ENCODE measurements at places on chromosomes 12 and 14.
A peak's percentile ranks its signal among the peaks of the same experiment; 100 is the strongest.

DNA sequence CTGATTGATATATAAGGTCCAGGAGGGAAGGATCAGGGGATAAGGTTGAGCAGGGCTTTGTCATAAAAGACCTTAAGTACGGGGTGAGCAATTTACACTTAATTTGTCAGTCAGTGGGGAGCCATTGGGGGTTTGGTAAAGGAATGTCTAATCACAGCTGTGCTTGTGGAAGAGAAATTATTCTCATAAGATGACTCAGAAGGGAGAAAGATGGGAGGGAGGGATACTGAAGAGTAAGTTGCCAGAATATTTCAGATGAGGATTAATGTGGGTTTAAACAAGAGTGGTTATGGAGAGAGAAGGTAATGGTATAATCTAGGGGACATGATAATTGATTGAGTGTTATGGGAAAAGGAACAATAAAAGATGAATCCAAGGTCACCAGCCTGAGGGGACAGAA lies 500.1 kb upstream of the CCDC196 start:
- no peak overlapping the region for H3K4me3 ChIP-seq
- H3K27me3 ChIP-seq: peaks cover 23% of the 10 kb centered on the region
- no peak overlapping the region for H3K27ac ChIP-seq
- H3K36me3 ChIP-seq: peaks cover 2% of the 10 kb centered on the region
- peaks cover 9% of the 10 kb centered on the region for H3K4me1 ChIP-seq
- no peak for DNase-seq

DNA sequence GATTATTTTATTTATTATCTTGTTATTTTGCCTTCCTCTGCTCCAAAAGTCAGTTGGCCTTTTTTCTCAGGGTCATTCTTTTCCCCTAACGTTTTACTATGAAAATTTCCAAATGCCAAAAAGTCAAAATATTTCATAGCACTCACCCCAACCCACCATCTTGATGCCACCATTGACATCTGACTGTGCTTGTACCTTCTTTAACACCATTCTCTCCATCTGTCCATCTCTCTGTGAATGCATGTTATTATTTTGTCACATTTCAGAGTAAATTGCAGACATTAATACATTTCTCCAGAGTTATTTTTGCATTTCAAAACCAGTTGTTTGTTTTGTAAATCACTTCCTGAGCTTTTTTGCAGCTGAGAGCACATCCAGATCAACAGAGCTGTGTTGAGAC lies 38.6 kb downstream of the FOXN4 start:
- H3K27ac ChIP-seq: no peak overlapping the region
- H3K4me1 ChIP-seq: no peaks in the 10 kb centered on the region
- peaks cover 8% of the 10 kb centered on the region for H3K27me3 ChIP-seq
- H3K36me3 ChIP-seq: no peaks in the 10 kb centered on the region
- no peak for DNase-seq

- H3K27ac ChIP-seq: no peak overlapping the region
- no peaks in the 10 kb centered on the region for H3K4me1 ChIP-seq
- no peak for DNase-seq
- peaks cover 5% of the 10 kb centered on the region for H3K36me3 ChIP-seq
These were observed 55.9 kb downstream of the AACS start for GRCh38 chr12:125121106-125121505.

- DNase-seq: no peak
- no peaks in the 10 kb centered on the region for H3K4me1 ChIP-seq
- H3K27ac ChIP-seq: no peak overlapping the region
- H3K27me3 ChIP-seq: no peaks in the 10 kb centered on the region
These were observed 97.0 kb downstream of the CMKLR1 start for GRCh38 chr12:108241986-108242703.

GRCh38 chr12:15541996-15542631 lies 219.8 kb downstream of the PTPRO start:
- no peak overlapping the region for H3K4me3 ChIP-seq
- H3K36me3 ChIP-seq: no peaks in the 10 kb centered on the region
- no peak for DNase-seq
- H3K27me3 ChIP-seq: no peaks in the 10 kb centered on the region
- H3K4me1 ChIP-seq: peaks cover 25% of the 10 kb centered on the region
- H3K27ac ChIP-seq: no peak overlapping the region

DNA sequence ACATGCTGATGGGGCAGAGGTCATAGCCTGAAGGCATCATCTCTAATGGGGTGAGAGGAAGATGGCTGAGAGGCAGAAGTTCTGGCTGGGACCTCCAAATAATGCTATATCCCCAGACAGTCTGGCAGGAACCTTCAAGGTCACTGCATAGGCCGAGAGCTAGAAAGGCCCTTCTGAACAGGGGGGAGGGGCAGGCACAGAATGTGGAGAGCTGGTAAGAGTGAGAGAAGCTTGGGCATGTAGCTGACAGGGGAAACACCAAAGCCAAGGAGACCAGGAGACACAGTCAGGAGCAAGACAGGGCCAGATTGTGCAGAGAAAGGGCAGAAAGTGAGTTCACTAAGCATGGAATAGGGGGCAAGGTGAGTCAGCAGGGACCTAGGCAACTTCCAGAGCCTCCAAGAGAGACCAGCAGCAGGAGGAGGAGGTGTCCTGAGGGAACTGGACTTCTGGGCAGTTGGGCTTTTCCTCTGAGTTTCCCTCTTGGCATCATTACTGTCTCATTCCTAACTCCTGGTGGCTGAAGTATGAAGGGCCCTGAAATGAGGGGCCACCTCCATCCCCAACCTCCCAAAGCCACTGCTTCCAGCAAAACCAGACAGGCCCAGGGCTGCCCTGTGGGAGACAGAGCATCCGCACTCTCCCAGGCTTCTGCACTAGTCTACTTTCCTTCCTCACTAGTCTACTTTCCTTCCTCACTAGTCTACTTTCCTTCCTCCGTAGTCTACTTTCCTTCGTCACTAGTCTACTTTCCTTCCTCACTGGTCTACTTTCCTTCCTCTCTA lies 17.1 kb downstream of the ANO2 start:
- no peaks in the 10 kb centered on the region for H3K4me1 ChIP-seq
- H3K36me3 ChIP-seq: no peaks in the 10 kb centered on the region
- DNase-seq: no peak
- H3K27me3 ChIP-seq: no peaks in the 10 kb centered on the region
- no peak overlapping the region for H3K4me3 ChIP-seq

GRCh38 chr14:61188978-61189808 lies 91.9 kb downstream of the TMEM30B start:
- no peak overlapping the region for H3K27ac ChIP-seq
- peaks cover 12% of the 10 kb centered on the region for H3K4me1 ChIP-seq
- H3K36me3 ChIP-seq: no peaks in the 10 kb centered on the region
- DNase-seq: peak; percentile 34
- peak overlapping the region; percentile 75 for H3K4me3 ChIP-seq

- H3K36me3 ChIP-seq: peaks cover 43% of the 10 kb centered on the region
- DNase-seq: no peak
- H3K4me1 ChIP-seq: peaks cover 21% of the 10 kb centered on the region
These were observed 13.9 kb downstream of the GALNT6 start for GRCh38 chr12:51377099-51377984.

DNA sequence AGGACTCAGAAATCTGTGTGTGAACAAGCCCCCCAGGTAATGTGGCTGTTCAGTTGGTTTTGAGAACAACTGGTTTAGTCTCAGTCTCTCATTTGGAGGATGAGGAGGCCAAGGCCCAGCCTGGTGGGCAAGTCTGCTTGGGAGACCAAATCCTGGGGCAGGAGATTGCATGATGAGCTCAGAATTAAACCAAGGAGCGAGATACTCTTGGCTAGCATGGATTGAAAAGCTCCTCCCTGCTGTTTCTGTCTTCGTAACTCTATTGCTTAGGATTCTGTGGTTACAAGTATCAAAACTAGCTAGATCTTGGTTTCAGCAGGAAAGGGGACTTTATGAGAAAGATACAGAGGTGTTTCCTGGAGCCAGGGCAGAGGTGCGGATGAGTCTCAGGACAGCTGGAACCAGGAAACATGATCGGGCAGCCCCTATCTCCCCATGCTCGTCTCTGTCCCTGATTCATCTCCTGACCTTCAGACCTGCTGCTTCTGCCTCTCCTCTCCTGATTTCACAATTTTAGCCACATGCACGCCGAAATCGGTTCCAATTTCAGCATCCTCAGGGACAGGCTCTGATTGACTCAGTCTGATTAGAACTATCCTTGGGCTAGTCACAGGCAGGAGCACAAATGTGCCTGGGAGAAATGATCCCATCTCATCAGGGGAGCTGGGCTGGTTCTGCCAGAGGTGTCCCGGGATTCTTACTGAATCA lies 40.2 kb upstream of the RIN3 start:
- no peak overlapping the region for H3K4me3 ChIP-seq
- no peaks in the 10 kb centered on the region for H3K36me3 ChIP-seq
- DNase-seq: no peak
- H3K4me1 ChIP-seq: peaks cover 1% of the 10 kb centered on the region
- H3K27ac ChIP-seq: no peak overlapping the region
- peaks cover 7% of the 10 kb centered on the region for H3K27me3 ChIP-seq

DNA sequence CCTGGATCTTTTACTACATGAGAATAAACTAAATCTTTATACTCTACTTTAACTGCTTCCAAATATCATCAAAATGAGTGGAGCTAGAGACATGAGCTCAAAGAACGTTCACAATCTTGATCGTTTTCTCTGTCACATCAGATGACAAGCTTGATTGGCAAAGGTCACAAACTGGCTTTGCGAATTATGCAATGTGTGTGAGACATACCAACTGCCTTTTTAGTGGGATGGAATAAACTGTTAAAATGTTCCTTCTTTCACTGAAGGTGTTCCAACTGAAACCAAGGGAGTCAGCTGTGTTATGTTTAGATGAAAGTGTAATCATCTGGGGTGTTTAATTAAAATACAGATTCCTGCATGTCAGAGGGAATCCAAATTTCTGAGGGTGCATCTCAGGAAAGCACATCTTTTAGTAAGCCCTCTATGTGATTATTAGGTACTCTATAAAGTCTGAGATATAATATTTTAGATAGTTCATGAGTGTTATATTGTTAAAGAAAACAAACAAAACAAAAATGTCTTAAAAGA lies 21.9 kb downstream of the KITLG start:
- no peaks in the 10 kb centered on the region for H3K36me3 ChIP-seq
- no peak overlapping the region for H3K4me3 ChIP-seq
- no peak overlapping the region for H3K27ac ChIP-seq
- H3K4me1 ChIP-seq: no peaks in the 10 kb centered on the region
- no peak for DNase-seq
- H3K27me3 ChIP-seq: no peaks in the 10 kb centered on the region

DNA sequence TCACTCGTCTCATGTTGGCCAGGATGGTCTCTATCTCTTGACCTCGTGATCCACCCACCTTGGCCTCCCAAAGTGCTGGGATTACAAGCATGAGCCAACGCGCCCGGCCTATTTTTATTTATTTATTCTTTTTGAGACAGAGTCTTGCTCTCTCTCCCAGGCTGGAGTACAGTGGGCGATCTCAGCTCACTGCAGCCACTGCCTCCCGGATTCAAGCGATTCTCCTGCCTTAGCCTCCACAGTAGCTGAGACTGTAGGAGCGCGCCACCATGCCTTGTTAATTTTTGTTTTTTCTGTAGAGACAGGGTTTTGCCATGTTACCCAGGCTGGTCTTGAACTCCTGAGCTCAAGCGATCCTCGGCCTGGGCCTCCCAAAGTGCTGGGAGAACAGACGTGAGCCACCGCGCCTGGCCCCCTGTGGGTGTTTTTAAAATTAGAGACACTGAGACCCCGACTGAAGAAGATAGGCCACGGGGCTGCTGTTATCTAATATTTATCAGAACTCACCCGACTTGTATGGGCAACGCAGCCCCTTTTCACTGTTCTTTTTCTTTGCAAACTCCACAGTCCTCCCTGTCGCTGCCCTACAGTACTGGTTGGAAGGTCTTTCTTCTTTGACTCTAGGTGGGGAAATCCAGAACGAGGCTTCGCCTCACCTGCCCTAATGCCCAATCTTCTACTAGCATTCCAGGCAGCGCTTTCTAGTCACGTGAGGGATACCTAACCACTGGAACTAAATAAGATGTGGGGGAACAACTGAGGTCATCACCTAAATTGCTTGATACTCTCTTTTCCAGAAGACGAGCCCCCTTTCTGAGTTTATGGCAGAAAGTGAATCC lies 1.4 kb upstream of the GABARAPL1 start:
- peaks cover 29% of the 10 kb centered on the region for H3K4me1 ChIP-seq
- peak overlapping the region; percentile 41 for H3K27ac ChIP-seq
- DNase-seq: no peak
- no peaks in the 10 kb centered on the region for H3K36me3 ChIP-seq
- no peak overlapping the region for H3K4me3 ChIP-seq
- H3K27me3 ChIP-seq: peaks cover 23% of the 10 kb centered on the region

- no peaks in the 10 kb centered on the region for H3K36me3 ChIP-seq
- DNase-seq: no peak
- H3K4me1 ChIP-seq: peaks cover 26% of the 10 kb centered on the region
These were observed 25.8 kb downstream of the DACT1 start for GRCh38 chr14:58663494-58664111.

GRCh38 chr12:15984963-15985362 lies 73.8 kb downstream of the DERA start:
- no peak overlapping the region for H3K27ac ChIP-seq
- DNase-seq: no peak
- H3K36me3 ChIP-seq: peaks cover 17% of the 10 kb centered on the region
- H3K27me3 ChIP-seq: no peaks in the 10 kb centered on the region
- H3K4me3 ChIP-seq: no peak overlapping the region

GRCh38 chr14:33404054-33404453 lies 465.4 kb downstream of the NPAS3 start:
- DNase-seq: no peak
- H3K36me3 ChIP-seq: no peaks in the 10 kb centered on the region

DNA sequence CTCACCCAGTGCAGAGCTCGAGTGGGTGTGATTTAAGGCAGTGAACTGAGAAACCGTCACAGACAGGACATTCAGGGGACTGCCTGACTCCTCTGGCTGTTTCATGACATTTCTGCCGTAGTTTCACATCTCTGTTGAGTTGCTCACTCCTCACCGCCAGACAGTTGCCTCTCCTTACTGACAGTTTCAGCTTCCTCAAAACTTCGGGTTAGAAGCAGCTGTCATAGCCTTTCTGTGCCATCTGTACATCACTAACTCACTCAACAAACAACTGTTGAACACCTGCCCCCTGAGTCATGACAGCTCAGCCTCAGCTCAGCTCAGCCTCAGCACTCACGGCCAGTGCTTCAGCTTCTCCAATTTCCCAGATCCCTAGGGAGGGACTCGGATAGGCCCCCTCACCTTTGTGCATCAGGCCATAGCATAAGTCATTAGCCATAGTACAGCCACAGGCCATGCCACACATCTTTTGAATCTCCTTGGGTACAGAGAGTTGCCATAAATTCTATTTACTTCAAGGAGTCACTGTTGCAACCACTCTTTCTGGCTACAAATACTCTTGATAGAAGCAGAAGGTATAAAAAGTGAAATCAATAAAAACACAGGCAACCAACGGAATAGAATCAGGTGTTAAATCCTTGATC lies 6.2 kb upstream of the SLC15A4 start:
- H3K27ac ChIP-seq: peak overlapping the region; percentile 88
- H3K36me3 ChIP-seq: no peaks in the 10 kb centered on the region
- peak; percentile 65 for DNase-seq
- peak overlapping the region; percentile 77 for H3K4me3 ChIP-seq
- H3K27me3 ChIP-seq: no peaks in the 10 kb centered on the region
- peaks cover 20% of the 10 kb centered on the region for H3K4me1 ChIP-seq

GRCh38 chr12:19575337-19576243 lies 136.3 kb downstream of the AEBP2 start:
- peaks cover 3% of the 10 kb centered on the region for H3K4me1 ChIP-seq
- H3K27me3 ChIP-seq: no peaks in the 10 kb centered on the region
- no peaks in the 10 kb centered on the region for H3K36me3 ChIP-seq
- no peak overlapping the region for H3K27ac ChIP-seq
- no peak for DNase-seq

- H3K4me1 ChIP-seq: peaks cover 12% of the 10 kb centered on the region
- H3K27ac ChIP-seq: peak overlapping the region; percentile 3
- no peaks in the 10 kb centered on the region for H3K36me3 ChIP-seq
- no peak for DNase-seq
- peaks cover 35% of the 10 kb centered on the region for H3K27me3 ChIP-seq
These were observed 157.1 kb downstream of the PHLDA1 start for GRCh38 chr12:75874441-75874840.
